ENCODE measurements at places on chromosomes 2 and 18.

DNA sequence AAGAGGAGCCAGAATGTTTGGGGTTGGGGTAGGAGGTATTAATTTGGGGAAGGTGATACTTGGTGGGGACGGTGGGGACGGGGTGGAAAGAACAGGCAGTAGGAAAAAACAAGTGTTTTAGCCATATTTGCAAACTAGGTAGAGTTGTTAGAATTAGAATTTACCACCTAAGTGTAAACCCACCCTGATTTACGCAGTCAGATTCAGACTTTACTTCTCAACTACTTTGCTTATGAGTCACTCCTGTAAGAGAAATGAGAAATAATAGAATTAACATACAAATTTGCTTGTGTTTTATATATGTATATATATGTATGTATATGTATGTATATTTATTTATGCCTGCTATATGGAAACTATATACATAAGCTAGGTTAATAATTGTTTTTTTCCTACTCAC, 1168.2 kb upstream of the ZEB2 start:
- DNase-seq = no peak

GRCh38 chr2:235716875-235717496, 223.1 kb downstream of the AGAP1 start:
- peak; percentile 82 for DNase-seq

DNA sequence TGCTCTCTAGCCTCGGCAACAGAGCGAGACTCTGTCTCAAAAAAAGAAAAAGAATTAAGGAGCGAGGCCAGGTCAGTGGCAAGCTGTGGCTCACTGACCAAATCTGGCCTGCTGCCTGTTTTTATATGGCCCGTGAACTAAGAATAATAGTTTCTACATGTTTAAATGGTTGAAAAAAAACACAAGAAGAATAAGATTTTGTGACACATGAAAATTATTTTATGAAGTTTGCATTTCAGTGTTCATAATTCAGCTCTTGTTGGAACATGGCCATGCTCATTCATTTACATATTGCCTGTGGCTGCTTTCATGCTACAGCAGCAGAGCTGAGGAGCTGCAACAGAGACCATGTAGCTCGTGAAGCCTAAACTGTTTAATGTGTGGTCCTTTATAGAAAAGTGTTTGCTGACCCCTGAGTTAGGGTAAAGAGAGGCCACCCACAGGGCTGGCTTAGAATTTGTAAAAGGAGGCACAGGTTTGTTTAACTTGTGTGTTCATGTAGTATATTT, 59.5 kb downstream of the MFSD6 start:
- DNase-seq = no peak

- DNase-seq = no peak
Measured at GRCh38 chr2:26526589-26526988, 48.7 kb upstream of the OTOF start.

DNA sequence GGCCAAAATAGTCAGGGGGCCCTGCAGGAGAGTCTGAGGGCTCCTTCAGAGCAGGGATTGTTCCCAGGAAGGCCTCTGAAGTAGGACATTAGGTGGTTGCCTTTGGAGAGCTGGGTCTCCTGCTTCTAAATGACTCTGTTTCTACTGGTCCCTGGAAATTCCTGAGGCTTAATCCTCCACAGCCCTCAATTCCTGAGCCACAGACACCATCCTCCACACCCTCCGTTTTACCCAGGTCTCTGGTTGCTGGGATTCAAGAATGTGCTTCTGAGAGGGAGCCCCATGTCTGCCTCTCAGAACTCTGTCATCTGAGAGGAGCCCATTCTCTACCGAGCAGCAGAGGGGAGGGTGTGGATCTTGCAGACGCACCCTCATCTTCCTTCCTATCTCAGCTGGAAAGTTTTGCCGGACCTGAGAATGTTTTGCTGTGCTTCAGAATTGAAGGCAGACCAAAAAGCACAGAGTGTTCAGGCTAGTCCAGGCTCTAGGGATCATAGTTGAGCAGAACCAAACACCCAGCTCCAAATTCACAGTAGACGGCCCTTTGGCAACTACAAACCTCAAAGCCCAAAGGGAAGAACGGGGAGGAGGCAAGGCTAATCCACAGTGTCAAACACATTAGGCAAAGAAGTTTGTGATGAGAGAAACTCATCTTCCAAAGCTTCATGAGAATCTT, 8.1 kb downstream of the VIT start:
- no peak for DNase-seq

GRCh38 chr2:70793450-70793849, 3.0 kb upstream of the FIGLA start:
- no peak for DNase-seq

- no peak for DNase-seq
Measured at GRCh38 chr18:9617006-9617542, 2.7 kb upstream of the PPP4R1 start.

DNA sequence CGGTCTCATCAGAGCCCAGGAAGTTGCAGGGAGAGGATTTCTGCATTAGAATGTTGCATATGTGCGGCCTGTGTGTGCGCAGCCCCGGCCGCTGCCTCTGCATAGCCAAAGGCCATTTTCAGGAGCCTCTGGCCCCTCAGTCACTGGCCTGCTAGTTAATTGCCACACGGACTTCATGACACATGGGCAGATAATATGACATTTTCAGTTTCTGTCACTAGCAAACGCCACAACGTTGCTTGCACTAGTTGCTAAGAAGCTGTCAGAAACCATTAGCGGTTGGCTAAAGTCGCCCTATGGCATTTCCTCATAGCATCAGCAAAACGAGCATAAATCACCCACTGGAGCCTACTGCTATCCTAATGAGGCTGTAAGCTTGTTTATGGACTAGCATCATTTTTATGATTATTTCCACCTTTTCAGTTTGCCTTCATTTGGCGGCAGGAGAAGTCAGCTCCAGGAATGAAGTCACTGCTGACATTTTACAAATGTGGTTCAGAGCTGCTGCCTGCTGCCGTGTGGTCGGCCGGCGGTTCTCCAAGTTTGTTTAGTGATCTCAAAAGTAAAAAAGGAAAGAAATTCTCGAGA, 73.7 kb downstream of the MEIS1 start:
- DNase-seq = no peak

GRCh38 chr2:99719102-99719501, 229.3 kb upstream of the REV1 start:
- DNase-seq = no peak

DNA sequence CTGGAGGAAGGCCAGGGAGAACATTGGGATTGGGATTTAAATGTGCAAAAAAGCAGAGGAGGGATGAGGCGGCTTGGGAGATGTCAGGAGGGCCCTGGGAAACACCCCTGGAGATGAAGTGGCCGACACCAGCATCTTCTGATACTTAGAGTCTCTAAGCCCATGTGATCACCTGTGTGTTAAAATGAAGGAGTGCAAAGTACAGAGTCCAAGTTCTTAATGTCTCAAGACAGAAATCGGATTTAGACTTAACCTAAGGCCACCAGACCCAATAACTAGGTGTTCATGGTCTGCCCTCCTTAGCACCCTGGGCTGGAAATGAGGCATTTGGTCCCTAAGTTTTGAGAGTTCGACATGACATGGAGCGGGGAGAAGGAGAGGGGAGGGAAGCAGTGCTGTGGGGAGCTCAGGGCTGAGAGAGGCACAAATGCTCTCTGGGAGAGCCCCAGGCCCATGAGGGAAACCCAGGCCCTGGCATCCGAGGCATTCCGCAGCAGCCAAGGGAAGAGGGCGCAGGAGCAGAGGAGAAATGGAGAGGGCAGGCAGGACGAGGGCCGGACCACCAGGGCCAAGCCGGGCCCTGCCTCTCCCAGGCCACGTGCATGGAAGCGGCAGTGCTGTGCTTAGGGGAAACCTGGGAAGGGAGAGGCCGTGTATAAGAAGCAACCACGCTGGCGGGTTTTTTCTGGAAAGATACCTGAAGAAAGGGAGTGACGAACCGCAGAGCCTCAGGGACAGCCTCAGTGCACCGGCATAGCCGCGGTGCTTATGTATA, 63.3 kb downstream of the SFXN5 start:
- no peak for DNase-seq

DNA sequence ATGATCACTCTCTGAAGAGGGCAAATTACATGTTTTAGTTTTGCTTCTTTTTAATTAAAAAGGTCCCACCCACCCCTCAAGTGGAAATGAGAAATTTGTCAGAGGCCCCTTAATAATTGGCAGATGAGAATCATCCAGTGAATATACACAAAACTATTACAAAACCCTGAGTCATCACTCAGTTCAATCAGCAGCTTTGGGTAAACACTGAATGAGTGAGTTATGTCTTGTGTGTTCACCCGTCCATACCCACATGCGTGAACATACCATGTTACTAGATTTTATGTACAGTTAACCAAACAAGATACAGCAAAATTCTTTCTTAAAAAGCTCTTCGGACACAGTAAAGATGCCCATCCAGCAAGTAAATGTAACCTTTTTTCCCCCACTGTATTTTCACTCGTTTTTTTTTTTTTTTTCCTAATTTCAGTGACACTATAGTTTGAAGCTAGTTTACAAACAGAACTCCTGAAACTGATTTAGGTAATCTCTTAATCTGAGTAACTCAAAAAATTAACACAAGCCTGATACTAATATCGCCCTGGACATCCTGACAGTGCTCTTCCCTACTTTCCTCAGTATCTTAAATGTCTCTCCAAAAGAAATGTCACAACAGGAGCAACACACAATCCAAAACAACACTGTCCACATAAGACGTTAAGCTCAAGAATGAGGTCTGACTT, 1.4 kb downstream of the PSME4 start:
- peak; percentile 18 for DNase-seq

GRCh38 chr2:73730810-73731209, 6.3 kb downstream of the TPRKB start:
- no peak for DNase-seq

DNA sequence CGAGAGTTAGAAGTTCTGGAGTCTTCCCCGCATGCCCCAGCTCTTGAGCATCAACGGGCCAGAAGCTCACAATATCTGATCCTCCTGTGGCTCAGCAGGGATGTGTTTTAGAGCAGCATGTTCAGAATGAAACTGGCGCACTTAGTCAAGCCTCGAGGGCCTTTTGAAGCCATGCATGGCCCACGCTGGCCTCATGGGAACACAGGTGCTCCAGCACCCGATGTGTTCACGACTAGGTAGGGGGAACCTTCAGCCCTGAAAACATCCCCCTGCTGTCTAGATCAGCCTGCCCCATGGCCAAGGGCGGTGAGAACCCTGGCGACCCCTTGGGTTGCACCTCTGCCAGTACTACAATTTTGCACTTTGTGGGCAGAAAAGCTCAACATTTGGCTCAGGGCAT, 32.8 kb downstream of the MSH6 start:
- no peak for DNase-seq

GRCh38 chr2:136389809-136390208, 271.9 kb upstream of the CXCR4 start:
- no peak for DNase-seq

GRCh38 chr2:111664275-111664850, 219.6 kb downstream of the ANAPC1 start:
- no peak for DNase-seq

DNA sequence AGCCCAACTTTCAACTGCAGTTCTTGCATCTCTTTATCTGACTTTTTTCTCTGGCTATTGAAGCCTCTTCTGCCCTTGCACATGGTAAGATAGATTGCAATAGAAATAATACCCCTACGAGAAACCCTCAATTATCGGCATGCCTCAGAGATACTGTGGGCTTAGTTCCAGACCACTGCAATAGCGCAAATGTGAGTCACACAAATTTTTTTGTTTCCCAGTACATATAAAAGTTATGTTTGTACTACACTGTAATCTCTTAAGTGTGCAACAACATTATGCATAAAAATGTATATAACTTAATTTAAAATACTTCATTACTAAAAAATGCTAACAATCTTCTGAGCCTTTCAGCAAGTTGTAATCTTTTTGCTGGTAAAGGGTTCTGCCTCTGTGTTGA, 124.7 kb downstream of the PDE1A start:
- DNase-seq = no peak

GRCh38 chr18:70709144-70709543, 420.3 kb downstream of the SOCS6 start:
- DNase-seq = no peak

GRCh38 chr2:218021536-218022071, 18.8 kb upstream of the TNS1 start:
- no peak for DNase-seq

DNA sequence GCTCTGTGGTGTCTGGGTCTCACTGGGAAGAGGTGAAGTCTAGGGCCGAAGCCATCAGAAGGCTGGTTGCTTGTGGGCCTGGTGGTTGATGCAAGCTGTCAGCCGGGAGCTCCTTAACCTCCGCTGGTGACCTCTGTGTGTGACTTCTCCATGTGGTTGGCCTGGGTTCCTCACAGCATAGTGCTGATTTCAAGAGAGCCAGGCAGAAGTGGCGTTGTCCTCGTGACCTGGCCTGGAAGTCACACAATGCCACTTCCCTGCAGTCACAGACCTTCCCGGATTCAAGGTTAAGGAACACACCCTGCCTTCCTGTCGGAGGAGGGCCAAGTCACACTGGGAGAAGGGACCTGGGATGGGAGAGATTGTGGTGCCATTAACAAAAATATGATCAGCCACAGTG, 303.7 kb upstream of the HS6ST1 start:
- DNase-seq = no peak

GRCh38 chr2:236566596-236566995, 3.0 kb upstream of the ACKR3 start:
- no peak for DNase-seq

GRCh38 chr2:191347881-191348280, 102.7 kb downstream of the MYO1B start:
- DNase-seq = no peak

- DNase-seq = no peak
Measured at GRCh38 chr18:500632-501405, at the start of gene COLEC12. TSS of gene COLEC12 (minus strand) at chr18:500701. CDS start at chr18:500514, 187 bp downstream.

DNA sequence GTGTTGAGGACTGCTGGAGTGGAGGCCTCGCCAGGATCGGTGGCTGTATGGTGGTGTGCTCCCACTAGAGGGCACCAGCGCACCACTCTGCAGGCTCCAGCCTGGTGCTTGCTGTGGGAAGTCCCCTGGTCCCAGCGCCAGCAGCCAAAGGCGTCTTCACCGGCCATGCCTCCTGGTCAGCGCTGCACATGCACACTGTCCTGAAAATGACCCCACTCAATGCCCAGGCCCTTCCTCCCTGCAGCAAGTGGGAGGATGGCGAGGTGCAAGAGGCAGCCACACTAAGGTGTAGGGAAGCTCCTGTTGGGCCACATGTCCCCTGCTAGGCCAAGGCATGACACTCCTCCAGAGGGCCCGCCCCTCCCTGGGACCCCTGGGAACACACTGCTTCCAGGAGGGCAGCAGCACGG, 136.5 kb downstream of the CTIF start:
- no peak for DNase-seq

DNA sequence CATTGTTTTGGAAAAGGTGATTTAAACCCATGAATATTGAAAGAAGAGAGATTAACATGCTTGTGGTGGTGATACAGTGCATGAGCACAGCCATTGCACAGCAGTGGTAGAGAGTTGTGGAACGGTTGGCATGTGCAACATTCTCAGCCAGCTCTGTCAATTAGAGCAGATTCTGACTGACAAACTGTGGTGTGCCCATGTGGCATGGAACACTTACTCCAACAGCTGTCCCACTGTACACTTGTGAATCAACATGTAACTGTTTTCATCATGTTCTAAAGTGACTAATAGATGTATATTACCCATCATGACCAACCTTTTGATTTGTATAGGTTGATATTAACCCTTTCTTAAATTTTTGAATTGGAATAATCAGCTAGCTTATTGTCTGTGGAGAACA, 55.6 kb downstream of the PKP4 start:
- DNase-seq = no peak
